ENCODE measurements at places on chromosomes 11 and 22. TPM values are rescaled to one million over a fixed set of nuclear protein-coding genes. Genes with fewer than 3 reads are reported as not detected.

The GUCY1A2 gene
- not detected for total RNA-seq

The NCR3LG1 gene
- total RNA-seq = 10.1 TPM

The ACRV1 gene
- total RNA-seq = not detected

The SCGB1D1 gene
- total RNA-seq = not detected

The FGF4 gene
- not detected for total RNA-seq

The TTC36 gene
- total RNA-seq = 0.43 TPM

The H19 gene
- not detected for total RNA-seq

The CHRM1 gene
- total RNA-seq = not detected

The MFNG gene
- total RNA-seq = 111 TPM

The SCUBE2 gene
- not detected for total RNA-seq

The CD3E gene
- total RNA-seq = 155 TPM

The OR4D9 gene
- total RNA-seq = not detected

The CABP4 gene
- 22.8 TPM for total RNA-seq

The MMP12 gene
- not detected for total RNA-seq

The SCGB1A1 gene
- not detected for total RNA-seq

The KRTAP5-7 gene
- total RNA-seq = not detected

The RBMXL2 gene
- not detected for total RNA-seq

The MGAT3 gene
- 0.11 TPM for total RNA-seq

The TMEM191B gene
- total RNA-seq = 8.5 TPM

The IFITM1 gene
- total RNA-seq = 809 TPM

Data from natural killer cell (primary cell).